Muscle of leg (tissue), 16 donors: ENCODE measurements at places on chromosomes 4 and X. TPM values are rescaled to one million over a fixed set of nuclear protein-coding genes. Genes with fewer than 3 reads are reported as not detected.

ZNF280C gene
- 5.8 TPM for total RNA-seq

NAP1L3 gene
- total RNA-seq = 11.7 TPM

USP17L10 gene
- not detected for total RNA-seq

SPP1 gene
- total RNA-seq = 238 TPM

NWD2 gene
- under 0.01 TPM for total RNA-seq

CFAP47 gene
- total RNA-seq = under 0.01 TPM

AREG gene
- 0.09 TPM for total RNA-seq

ZXDA gene
- 3.8 TPM for total RNA-seq

NDP gene
- 1.3 TPM for total RNA-seq

LRIT3 gene
- 0.09 TPM for total RNA-seq

FUNDC1 gene
- 15.0 TPM for total RNA-seq

- peak; percentile 93 for DNase-seq
Measured at GRCh38 chrX:14616836-14617235, 87.5 kb downstream of the GLRA2 start.

GRCh38 chr4:82247171-82247570 lies 126.6 kb downstream of the HNRNPD start:
- no peak for DNase-seq

GRCh38 chr4:15805583-15806517 lies 27.7 kb downstream of the CD38 start:
- peak; percentile 73 for DNase-seq

DNA sequence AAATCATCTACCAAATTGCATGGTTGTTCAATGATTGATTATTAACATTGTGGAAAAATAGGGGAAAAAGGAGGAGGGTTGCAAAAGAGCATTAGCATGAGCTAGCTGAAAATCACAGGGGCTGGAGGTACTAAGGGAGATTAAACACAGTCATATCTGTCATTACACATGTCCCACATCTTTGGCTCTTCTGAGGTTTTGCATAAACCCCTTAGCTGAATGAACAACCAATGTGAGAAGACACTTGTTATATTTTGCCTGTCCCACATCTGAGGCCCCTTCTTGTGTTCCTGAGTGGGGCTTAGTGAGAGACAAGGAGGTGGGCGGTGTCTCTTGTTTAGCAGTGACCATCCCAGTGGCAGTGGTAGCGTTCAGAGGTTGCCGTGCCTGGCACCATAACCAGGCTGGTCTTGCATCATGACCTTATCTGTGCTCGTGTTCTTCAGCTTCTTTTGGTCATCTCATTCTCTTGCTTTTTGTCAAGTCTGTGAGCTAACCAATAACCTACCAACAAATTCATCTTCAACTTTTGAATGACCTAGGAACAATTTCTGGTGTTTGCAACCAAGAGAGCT lies 95.6 kb downstream of the MID1IP1 start:
- no peak for DNase-seq

- DNase-seq = no peak
Measured at GRCh38 chr4:39970671-39971640, 6.8 kb downstream of the PDS5A start.

DNA sequence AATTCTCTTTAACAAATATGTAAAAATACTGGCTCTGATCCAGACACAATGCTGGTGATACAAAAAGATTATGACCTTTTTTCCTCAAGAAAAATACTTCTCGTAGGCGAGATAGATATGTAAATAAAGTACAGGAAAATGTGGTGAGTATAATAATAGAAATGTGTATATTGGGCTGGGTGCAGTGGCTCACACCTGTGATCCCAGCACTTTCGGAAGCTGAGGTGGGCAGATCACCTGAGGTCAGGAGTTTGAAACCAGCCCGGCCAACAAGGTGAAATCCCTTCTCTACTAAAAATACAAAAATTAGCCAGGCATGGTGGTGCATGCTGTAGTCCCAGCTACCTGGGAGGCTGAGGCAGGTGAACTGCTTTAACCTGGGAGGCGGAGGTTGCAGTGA lies 55.0 kb downstream of the MRPL1 start:
- DNase-seq = no peak

DNA sequence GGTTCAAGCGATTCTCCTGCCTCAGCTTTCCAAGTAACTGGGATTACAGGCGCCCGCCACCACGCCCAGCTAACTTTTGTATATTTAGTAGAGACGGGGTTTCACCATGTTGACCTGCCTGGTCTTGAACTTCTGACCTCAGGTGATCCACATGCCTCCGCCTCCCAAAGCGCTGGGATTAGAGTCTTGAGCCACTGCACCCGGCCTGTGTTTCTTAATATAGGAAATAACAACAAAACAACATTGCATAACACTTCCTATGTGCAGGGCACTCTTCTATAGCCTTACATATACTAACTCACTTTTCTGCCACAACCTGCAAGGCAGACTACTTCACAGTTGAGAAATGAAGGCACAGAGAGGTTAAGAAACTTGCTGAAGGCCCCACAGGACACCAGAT lies 12.8 kb upstream of the TMEM131L start:
- DNase-seq = no peak
